ENCODE measurements at places on chromosomes 1 and 21.
A peak's percentile ranks its signal among the peaks of the same experiment; 100 is the strongest.

- DNase-seq, result no peak
Observed at GRCh38 chr1:18001725-18002124, 105.9 kb upstream of the IGSF21 start.

DNA sequence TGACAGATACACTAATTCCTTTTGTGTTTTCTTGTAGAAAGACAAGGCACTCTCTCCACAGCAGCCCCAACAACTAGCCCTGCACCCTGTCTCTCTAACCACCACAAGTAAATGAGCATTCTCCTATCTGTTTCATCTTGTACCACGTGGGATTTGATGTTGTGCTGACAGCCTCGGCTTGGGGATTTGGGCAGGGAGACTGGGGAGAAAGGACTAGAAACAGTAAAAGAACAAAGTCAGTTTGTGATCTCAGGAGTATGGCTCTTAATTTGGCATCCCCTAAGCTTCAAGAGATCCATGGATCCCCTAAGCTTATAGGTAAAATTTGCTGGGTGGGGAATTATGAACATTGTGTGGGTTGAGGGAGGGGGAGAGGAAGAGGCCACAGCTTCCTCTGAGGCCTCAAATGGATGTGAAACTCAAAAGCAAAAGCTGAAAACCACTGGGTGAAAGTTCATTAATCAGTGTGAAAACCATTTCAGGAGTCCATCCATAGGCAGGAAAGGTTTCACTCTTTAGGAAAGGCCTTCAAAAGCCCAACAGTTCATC lies 3.1 kb downstream of the C1orf162 start:
- DNase-seq, result no peak

GRCh38 chr1:153399401-153400055 lies 8.7 kb upstream of the S100A8 start:
- DNase-seq, result no peak

DNA sequence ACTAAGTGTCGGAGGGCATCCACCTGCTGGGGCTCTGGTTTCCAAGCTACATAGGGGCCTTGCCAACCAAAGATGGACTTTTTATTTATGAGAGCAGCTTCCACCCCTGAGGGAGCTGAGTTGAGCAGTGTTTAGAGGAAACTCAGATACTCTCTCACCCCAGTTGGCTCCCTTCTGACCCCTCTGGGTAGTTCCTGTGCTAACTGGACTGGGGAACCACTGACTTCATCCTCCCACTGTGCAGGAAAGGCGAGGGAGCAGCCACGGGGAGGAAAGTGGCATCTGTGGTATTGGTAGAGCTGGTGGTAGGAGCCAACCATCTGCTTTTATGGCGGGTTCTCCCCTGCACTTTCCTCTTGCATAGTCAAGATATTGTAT lies 70.4 kb downstream of the MPZL1 start:
- DNase-seq, result no peak

DNA sequence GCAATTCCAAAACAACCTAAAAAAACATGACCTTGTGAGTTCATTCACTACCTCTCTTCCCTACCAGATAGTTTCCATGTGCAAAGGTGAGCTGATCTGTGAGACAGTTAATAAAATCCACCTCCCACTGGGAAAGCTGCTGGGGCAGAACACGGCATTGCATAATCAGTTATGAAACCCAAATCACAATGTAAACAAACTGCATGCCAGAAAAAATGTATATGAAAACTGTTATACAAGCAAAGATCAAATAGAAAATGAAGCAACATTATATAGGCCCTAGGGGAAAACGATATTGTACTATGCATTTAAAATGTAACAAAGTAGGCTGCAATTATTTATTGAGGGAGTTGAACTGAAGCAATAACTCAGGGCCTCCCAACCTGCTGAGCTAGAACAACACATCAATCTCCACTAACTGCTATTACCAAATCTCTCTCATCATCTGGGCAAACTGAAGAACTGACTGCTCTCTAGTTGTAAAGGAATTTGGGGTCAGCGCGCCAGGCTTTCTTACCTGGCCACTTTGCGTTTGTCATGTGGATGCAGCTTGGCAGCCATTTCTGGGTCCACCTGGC lies 31.0 kb downstream of the TRIT1 start:
- no peak for DNase-seq

DNA sequence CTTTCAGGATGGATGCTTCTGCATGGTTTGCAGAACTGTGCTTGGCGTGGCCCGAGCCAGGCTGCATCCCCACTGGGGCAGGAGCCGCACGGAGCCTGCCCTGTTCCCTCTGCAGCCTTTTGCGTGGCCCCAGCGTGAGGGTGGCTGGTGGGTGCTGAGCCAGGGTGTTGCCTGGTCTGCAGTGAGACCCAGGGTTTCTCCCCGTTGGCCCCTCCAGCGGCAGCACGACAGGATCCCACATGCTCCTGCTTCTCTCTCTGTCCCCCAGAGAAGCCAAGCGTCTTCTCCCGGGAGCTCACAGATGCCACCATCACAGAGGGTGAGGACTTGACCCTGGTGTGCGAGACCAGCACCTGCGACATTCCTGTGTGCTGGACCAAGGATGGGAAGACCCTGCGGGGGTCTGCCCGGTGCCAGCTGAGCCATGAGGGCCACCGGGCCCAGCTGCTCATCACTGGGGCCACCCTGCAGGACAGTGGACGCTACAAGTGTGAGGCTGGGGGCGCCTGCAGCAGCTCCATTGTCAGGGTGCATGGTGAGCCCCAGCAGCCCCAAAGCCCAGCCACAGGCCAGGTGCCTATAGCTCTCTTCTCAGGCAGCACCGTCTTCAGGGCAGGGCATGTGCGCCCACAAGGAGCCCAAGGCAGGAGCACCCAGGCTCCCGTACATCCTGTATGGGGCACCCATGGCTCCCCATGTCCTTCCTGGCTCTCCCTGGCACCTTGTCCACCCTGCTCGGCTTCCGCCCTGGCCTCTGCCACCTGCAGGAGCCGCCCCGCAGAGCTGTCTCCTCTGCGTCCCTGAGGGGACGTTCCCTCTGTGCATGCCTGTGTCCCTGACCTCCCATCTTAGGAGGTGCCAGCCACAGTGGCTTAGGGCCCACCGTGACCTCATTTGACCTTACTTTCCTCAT lies 78.9 kb downstream of the OBSCN start:
- DNase-seq, result no peak

GRCh38 chr1:111967067-111967690 lies 22.3 kb downstream of the KCND3 start:
- no peak for DNase-seq

GRCh38 chr1:36339215-36339614 lies 15.8 kb upstream of the EVA1B start:
- no peak for DNase-seq

- no peak for DNase-seq
Observed at GRCh38 chr1:205373022-205373797, 16.5 kb upstream of the KLHDC8A start.

GRCh38 chr1:19067912-19068638 lies 111.6 kb upstream of the IFFO2 start:
- DNase-seq, result no peak

GRCh38 chr1:89546082-89546889 lies 21.7 kb downstream of the LRRC8B start:
- no peak for DNase-seq

- no peak for DNase-seq
Observed at GRCh38 chr1:10635085-10635896, 160.5 kb downstream of the PEX14 start.

GRCh38 chr1:47942240-47942629 lies 55.0 kb downstream of the TRABD2B start:
- DNase-seq, result no peak

DNA sequence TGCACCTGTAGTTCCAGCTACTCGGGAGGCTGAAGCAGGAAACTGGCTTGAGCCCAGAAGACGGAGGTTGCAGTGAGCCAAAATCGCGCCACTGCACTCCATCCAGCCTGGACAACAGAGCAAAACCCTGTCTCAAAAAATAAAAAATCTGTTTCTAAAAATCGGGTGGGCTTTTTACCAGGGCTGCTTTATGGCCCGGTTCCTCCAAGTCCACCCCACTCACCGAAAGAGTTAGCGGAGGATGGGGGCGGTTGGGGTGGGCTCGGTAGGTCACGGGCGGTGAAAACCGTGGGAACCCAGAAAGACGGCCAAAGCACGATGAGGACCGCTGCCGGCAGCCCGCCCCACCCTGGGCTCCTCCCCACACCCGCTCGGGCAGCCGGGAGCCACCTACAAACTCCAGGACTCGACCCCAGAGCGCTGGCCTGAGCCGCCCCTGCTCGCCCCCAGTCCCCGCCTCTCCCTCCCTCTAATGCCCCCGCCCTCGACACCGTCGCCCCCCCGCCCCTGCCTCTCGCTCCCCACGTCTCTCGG lies 846 bp upstream of the PER3 start:
- no peak for DNase-seq

- DNase-seq, result no peak
Observed at GRCh38 chr1:111323231-111323630, 32.6 kb downstream of the CHIA start.

- peak; percentile 47 for DNase-seq
Observed at GRCh38 chr1:224300346-224300745, 29.6 kb downstream of the NVL start.

DNA sequence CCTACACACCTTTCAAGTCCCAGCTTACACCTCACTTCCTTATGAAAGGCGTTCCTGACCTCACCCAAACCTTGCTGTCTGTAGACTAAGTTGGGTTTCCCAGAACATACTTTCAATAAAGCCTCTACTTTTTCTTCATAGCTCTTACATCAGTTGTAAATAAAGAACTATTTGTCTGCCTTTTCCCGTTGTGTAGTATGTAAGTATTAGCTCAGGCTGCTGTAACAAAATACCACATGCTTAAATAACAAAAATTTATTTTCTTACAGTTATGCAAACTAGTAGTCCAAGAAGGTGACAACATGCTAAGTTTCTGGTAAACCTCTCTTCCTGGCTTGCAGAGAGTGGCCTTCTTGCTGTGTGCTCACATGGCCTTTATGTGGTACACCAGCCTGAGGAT lies 86.7 kb downstream of the MAST2 start:
- no peak for DNase-seq

DNA sequence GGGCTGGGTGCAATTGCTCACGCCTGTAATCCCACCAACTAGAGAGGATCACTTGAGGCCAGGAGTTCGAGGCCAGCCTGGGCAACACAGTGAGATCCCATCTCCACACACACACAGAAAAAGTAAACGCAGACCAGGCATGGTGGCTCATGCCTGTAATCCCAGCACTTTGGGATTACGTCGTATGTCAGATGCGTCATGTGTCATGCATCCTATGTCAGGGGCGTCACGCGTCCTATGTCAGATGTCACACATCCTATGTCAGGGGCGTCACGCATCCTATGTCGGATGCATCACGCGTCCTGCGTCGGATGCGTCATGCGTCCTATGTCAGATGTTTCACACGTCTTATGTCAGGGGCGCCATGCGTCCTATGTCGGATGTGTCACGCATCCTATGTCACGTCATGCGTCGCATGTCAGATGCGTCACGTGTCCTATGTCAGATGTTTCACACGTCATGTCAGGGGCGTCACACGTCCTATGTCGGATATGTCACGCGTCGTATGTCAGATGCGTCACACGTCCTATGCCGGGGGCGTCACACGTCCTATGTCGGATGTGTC lies 1.5 kb downstream of the MRAP start:
- no peak for DNase-seq

DNA sequence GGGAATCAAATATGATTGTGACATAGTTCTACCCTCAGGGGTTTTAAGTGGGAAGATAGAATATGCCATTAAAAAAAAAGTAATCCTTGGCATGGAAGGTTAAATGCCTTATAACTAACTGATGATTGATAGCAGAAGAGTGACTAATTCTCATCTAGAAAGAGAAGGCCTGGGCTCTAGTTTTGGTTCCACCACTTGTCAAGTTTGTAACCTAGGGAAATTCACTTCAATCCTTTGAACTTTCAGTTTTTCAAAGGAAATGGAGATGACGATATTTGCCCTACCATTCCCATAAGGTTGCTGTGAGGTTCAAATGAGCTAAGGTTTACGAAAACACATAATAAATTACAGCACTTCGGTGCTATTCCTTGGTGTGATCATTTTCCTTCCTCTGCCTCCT lies 88.5 kb downstream of the GPR88 start:
- no peak for DNase-seq

DNA sequence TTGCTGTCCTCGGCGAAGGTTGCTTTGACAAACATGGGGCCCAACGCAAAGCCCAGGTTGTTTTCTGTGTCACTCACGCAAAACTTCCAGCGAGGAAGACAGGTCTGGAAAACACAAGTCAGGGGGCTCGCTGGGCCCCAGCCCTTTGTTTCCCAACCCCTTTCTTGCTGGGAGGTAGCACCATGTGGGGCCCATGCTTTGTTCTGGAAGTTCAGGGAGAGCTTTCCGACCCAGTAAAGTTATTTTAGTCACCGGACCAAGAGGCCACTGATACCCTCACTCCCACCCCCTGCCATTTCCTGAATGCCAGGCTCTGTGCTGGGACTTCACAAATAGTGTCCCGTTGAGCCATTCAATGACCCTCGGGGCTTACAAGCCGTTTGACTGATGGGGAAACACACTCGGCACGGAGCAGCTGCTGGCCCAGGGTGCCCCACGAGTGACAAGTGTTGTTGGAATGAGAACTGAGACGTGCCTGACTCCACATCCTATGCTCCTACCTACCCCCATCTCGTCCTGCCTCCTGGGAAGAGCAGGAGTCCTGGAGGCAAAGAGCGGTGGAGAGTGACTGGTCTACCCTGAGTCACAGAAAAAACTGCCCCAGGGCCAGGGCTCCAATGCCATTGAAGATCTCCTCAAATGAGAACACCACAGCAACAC lies 52.0 kb downstream of the ECE1 start:
- DNase-seq, result peak; percentile 77

GRCh38 chr1:248406721-248407692 lies 4.2 kb downstream of the OR2T1 start:
- DNase-seq, result no peak

DNA sequence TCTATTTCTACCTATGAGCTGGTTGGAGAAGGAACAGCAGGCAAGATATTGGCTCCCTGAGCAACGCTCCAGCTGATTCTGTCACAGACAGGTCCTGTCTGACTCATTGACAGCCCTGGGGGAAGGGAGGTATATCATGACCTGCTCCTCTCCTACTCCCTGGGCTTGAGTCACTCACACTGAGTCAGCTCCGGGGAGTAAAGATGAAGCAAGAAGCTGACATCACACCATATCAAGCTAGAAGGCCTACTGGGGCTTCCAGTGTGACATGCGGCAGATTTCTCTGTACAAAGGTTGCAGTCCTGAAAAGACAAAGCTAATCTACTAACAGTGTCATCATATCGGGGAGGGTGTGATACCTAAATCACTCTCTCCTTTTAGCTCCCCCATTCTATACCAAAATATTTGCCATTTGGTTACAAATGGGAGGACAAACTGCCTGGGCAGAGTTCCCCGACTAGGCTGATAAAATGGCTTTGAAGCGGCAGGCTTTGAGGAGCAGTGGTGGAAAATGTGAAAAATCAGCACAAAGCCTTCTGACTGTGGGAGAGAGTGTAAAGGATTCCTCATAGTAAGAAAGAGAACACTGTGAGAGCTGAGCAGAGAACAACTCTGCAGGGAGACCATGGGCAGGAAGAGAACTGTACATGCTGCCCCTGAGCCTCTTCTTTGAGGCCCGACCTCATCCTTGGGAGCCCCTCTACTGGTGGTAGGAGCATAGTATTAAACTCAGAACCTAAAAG lies 15.5 kb downstream of the PI4KB start:
- DNase-seq, result peak; percentile 95

Measured in AG04449 (cell line).